Omental fat pad (tissue), 4 donors: ENCODE measurements at places on chromosomes 2 and 18.

GRCh38 chr18:69895066-69896047, 52.3 kb downstream of the CD226 start:
- no peak for DNase-seq

DNA sequence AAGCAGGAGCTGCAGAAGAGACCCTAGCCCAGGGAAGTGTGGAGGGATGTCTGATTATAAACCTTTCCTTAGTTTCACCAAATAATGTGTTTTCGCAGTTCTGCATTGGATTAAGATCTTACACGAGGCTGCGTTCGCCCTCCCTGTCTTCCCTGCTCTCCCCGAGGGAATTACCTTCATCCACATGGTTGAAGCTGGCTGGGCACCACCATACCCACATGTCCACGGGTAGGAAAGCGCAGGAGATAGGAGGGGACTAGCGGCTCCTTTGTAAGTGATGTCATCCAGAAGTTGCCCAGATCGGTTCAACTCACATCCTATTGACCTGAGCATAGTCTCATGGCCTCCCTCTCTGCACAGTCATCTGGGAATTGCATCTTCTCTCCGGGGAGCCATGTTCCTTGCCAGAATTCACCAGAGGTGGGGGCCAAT, 1.1 kb downstream of the TTL start:
- no peak for DNase-seq

- DNase-seq = no peak
These were observed 390.9 kb upstream of the CDH19 start for GRCh38 chr18:66994790-66995189.

GRCh38 chr2:50133766-50134165, 898.2 kb downstream of the NRXN1 start:
- no peak for DNase-seq

DNA sequence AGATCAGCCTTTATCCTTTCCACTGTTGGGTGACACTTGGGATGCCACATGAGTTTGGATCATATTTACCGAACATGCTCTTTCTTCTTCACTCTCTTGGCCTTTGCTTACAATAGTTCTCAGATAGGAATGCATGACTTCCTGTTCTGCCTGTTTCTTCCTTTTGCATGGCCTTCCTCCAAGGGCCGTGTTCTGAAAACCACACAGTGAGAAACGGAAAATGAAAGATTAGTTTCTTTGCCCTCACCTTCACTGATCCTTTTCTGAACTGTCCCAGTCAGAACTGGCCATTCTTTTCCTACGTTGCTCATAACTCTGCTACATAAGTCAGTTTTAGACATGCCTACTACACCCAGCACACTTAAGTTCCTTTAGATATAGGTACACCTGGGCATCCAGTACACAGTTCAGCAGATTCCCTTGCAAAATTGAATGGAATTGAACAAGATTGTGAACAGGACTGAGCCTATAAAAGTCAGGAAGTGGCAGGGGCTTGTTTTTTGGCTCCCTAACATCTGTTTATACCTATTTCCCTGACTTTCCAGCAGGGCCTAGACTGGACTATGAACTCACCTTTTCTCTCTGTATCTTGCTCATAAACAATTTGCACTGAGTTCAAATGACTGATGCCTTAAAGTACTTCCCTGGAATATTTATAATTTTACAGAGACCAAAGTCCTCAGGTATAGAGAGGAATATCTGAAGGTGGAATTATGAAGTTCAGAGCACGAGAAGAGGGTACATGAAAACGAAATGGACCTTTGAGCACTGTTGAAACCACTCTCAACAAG, 186.4 kb upstream of the ST6GAL2 start:
- DNase-seq = no peak

DNA sequence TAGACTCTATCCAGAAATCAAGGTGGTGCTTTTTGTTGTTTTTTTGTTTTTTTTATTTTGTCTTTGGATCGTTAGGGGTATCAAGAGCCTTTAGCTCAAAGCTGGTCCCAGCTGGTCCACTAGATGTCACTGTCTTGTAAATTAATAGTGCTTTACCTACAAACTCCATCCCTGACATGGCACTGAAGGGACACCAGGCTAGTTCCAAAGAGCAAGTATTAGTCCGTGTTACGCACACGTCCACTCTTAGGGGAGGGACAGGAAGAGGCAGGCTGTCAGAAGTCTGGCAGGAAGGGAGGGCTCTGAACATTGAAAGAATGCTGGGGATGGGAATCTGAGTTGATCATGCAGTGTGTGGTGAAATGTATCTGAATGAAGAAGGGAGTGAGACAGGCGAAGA, 85.9 kb upstream of the CCBE1 start:
- no peak for DNase-seq

GRCh38 chr2:200534572-200534971, 8.6 kb downstream of the SGO2 start:
- no peak for DNase-seq

- no peak for DNase-seq
These were observed 93.5 kb downstream of the TNS1 start for GRCh38 chr2:217909156-217909820.

GRCh38 chr2:211390536-211391188, 834.3 kb downstream of the CPS1 start:
- no peak for DNase-seq

DNA sequence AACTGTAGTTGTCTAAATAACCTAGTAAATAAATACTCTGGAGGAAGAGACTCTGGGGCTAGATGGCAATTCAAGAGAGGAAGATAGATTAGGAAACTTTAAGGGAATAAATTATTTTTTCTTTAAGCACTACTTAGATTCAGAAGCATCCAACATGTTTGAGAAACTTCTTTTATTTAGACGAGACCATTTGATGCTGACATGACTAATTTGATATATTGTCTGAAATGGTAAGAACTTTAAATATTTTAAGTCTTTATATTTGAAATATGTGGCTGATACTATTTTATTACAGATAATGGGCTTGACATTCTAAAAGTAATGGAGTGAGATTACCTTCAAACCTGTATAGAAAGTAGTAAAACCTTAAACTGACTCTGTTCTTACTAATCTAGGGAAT, 36.4 kb downstream of the PPIG start:
- DNase-seq = no peak

GRCh38 chr18:80178935-80179818, 68.1 kb downstream of the PARD6G start:
- DNase-seq = no peak

DNA sequence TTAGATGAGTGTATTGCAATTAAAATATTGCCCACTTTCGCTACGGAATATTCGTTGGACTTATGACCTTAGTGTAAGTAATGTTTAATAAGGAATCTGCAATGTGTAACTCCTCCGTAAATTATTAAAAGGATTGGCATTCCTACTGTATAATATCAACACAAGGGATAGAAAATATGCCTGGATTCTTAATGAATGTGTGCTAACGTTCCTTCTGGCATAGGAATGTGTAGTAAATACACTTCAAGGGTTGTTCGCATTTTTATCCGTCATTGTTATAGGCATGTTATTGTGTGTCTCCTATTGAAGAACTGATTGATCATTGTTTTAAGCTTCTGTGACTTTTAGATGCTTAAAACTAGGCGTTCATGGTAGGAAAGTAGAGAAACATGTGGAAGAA, 134.5 kb downstream of the NEDD4L start:
- no peak for DNase-seq

DNA sequence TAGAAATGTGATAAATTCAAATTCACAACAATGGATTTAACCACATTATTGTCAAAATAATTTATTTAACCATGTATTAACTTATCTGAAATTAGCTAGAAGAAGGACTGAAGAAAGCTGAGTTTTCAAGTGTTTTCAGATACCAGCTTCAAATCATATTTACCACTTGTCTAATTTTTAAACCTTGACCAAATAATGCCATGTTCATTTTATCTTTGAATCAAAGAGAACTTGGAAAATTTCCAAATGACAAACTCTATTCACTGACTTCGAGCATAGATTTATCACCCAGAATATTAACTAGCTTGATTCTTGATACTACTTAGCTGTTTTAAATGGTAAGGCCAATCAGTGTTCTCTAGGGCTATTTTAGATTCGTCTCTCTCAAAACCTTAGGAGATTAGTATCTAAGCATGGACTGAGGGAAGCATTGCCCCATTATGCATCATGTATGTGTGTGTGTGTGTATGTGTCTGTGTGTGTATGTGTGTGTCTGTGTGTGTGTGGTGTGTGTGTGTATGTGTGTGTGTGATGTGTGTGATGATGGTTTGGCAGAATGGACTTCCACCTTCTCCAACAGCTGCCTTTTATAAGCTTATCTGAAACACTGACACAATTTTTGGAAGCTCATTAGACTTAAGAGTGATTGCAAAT, 667.5 kb upstream of the FANCL start:
- no peak for DNase-seq

DNA sequence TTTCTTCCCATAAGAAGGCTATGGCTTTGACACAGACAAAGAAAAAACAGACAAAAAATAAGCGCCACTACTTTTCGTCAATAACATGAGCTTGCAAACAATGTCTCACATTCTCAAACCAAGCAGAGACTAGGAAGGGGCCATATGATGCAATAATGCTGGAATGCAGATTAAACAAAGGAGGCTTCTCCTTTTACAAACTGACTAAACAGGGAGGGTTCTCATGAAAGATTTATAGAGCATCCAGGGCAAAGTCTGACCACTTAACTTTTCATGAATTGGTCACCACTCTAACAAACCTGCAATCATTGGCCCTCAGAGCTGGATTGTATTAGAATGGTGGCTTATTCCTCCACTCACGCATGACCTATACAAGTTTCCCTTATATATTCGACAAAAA, 663.3 kb upstream of the CHAC2 start:
- no peak for DNase-seq

GRCh38 chr2:143801561-143801960, 672.3 kb downstream of the ARHGAP15 start:
- no peak for DNase-seq

DNA sequence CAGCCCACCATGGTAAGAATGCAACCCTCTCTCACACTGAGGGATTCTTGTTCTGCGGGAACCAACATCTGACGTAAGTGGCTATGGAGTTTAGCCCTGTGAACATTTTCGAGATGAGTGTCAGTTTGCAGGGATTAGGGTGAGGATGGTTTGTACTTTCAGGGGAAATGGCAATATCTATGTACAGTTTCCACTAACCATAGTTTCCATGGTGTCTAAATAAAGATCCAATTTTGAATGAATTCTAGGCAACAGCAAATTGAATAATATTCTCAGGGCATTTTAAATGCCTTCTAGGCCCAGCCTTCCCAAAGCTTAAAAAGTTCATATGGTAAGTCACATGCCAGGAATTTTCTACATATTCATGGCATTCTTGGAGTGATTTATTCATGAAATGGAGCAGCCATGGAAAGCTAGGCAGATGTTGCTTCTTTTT, 105.4 kb upstream of the MMADHC start:
- DNase-seq = no peak

DNA sequence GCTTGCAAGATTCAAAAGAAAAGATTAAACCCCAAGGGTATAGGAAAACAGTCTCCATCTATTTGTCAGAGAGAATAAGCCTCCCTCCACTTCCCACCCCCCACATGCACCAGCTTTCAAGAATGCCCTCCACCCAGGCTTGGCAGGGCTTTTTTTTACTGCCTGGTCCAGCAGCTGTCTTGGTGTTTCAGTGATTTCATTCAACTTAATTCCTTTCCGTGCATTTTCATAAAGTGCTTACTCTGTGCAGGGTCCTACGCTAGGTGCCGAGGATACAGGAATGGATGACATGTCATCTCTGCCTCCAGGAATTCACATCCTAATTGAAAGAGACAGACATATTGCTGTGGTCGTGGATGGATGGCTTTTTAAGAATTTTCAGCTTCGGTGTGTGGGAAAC, 117.9 kb downstream of the LRATD1 start:
- DNase-seq = no peak

- DNase-seq = no peak
These were observed 408.7 kb upstream of the HS6ST1 start for GRCh38 chr2:128727404-128727803.

DNA sequence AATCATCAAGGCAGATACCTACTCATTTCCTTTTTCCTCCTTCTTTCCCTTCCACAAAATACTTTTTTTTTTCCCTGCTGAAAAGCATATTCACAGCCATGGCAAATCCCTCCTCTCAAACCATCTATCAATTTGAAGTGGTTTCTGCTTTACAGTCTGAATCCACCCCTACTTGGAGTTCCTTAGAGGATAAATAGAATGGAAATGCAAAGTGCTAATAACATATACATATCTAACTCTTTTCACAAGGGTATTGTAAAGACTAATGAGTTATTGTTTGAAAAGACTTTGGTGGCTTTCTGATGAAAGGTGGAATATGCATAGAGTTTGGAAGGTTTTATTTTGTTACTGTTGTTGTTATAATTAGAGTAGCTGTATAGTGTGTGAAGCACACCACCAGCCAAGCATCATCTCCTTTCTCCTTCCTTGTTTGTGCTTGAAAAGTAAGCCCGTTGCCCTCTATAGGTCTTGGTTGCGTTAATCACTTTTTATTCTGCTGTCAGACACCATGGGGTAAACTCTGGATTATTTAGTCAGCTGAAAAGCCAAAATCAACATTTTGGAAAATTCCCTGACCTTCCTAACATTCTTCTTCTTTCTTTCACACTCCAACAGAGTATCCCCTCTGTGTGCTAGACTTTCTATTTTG, 2126.9 kb upstream of the CELF4 start:
- no peak for DNase-seq
